Activated CD4-positive, CD25-positive, alpha-beta regulatory T cell (primary cell): ENCODE measurements at places on chromosomes 12 and 14.
A peak's percentile ranks its signal among the peaks of the same experiment; 100 is the strongest.

- DNase-seq = no peak
These were observed 26.5 kb upstream of the PLXNC1 start for GRCh38 chr12:94121886-94122285.

- DNase-seq = no peak
These were observed 34.0 kb downstream of the JDP2 start for GRCh38 chr14:75461755-75462349.

GRCh38 chr14:104676694-104677511 lies 12.5 kb upstream of the INF2 start:
- DNase-seq = peak; percentile 21

DNA sequence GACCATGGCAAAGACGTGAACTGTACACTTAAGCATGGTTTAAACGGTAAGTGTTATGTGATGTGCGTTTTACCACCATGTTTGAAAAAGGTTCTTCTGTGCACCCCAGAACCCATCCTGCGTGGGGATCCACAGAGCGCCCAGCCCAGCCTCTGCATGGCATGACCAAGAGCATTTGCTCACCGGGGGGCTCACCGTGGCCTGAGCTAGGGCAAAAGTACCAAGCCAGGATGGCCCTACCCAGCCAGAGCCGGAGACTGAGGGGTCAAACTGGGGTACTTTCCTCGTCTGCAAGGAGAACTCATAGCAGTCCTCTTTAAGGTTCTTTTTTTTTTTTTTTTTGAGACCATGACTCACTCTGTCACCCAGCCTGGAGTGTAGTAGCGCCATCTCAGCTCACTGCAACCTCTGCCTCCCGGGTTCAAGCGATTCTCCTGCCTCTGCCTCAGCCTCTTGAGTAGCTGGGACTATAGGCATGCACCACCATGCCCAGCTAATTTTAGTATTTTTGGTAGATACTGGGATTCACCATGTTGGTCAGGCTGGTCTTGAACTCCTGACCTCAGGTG lies 16.4 kb upstream of the ANKRD9 start:
- no peak for DNase-seq

DNA sequence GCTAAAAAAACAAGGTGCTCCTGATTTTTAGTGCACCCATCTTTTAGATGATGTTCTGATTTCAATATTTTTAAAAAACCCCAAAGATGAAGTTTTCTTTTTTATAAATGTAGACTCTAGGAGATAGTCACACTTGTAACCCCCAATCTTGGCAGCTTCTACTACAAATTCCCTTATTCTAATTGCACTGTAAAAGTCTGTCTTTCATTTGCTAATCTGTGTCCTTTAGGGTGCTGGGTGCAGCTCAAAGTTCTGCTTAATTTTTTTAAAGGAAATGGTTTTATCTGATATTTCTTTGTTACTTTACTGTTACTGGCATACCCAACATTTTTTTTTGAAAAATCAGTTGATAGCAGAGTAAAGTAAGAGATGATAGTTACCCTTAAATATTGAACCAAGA lies 172.0 kb downstream of the TRHDE start:
- no peak for DNase-seq

- no peak for DNase-seq
These were observed 6.7 kb upstream of the STON2 start for GRCh38 chr14:81406863-81407262.

- no peak for DNase-seq
These were observed 49.4 kb downstream of the SLC8A3 start for GRCh38 chr14:70139384-70139783.

- DNase-seq = no peak
These were observed 4.7 kb downstream of the ADCK1 start for GRCh38 chr14:77804592-77804991.

DNA sequence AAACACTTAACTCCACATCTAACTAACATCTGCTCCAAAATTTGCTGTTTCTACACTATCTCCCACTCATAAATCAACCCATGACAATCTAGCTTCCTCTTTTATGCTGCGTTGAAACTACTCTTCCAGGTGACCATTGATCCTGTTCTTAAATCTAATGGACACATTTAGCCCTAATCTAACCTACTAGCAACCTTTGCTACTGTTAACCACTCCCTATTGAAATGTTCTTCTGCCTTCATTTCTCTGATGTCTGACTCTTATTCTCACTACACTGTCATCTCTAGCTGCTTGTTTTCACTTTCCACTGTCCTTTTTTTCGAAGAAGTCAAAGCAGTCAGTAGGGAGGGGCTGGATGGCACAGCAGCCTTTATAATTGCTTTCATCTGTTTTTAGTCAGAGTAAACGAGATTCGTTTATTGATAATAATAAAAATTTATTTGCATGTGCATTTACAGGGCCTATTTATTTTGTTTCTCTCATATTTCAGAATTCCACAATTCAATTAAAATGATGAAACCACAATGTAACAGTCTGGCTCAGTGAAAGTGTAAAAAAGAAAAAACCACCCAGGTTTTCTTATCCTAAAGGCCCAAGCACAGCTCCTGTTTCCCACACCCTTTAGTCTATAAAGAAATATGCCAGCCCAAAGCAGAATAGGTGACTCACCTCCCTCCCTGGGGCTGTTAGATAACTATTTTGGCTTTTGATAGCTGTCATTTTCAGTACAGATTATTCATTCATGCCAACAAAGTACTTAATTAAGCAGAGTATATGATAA lies 44.9 kb downstream of the ATP2B1 start:
- DNase-seq = no peak

DNA sequence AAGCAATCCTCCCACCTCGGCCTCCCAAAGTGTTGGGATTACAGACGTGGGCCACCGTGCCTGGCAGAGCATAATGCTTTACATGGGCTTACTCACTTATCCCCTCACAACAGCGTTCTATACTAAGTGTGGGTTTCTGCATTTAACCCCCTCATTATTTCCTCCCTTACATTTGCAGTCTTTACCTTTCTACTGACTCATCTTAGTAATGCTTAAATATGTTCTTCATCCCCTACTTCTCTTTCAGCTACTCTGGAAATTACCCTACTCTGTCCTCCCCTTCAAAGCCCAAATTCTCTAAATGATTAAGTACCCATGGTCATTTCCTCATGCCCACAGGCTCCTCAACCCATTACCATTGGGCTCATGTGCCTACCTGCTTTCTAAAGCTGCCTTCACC lies 40.7 kb downstream of the NKX2-1 start:
- DNase-seq = no peak

DNA sequence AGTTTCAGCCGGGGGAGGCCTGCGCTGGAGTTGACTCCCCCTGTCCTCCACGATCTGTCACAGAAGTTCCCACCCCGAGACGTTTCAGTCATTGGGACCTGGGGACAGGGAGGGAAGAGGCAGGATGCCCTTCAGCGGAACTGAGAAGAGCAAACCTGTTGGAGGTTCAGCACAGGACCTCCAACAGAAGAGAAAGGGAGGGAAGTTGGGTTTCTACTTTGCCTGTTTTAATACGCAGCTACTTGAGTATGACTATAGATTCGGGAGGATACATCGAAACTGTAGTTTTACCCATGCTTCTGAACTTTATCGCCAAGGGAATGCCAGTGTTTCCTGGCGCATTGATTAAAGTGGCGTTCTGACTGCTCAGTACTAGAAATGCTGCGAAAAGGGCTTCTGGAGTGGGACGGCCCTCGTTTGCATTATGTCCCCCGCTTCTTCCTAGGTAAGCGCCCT lies 2.3 kb upstream of the DUSP6 start:
- no peak for DNase-seq

- peak; percentile 7 for DNase-seq
These were observed 2.6 kb upstream of the HAL start for GRCh38 chr12:95998611-95999286.

DNA sequence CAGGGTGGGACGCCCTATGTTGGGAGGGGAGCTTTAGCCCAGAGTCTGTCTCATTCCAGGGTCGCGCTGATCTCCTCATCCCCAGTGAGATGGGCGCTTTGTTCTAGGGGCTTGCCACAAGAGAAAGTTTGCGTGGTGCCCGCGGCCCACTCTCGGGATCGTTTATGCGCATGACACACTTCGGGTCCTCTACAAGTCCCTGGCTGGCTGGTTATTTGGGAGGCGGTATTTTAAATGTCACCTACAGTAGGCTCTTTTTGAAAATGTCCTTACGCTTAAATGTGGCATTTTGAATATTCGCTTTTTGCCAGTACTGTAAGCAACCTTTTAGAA lies 541 bp downstream of the GOLT1B start:
- DNase-seq = peak; percentile 13

DNA sequence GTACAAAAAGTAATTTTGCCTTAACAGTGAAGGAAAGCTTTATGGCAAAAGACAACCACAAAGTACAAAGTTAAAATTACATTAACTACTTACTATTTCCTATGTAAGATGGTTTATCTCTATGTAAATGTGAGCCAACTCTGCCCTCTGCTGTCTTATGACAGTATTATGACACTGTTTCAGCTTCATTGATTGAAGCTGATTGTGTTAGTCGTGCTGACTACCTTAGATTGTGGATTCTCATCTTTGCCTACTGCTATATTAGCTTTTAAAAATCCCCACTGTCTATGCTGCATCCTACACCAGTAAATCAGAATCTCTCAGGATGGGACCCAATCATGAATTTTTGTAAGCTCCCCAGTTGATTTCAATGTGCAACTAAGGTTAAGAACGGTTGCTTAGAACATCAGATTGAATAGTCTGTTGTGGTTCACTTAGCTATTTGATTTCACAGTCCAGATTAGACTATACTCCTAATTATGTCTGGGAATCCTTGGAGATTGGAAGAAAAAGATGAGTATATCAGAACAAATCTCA lies 12.2 kb upstream of the SPTB start:
- no peak for DNase-seq

DNA sequence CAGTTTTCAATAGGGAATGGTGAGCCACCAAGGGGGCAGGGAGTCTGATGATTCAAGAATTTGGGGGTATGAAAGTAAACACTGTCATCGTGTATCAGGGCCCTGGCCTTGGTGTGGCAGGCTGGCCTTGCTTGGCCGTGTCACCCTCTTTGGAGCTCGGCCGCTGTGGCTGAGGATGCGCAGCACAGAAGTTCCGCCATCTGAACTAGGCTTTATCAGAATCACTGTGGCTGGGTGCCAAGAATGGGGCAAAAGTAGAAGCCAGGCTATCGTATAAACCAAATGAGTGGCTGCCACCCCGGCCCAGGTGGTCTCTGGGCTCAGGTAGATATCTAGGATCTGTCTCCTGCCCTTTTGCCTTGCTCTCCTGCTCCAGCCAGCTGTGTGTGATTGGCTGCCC lies 137.4 kb downstream of the PAPOLA start:
- no peak for DNase-seq

DNA sequence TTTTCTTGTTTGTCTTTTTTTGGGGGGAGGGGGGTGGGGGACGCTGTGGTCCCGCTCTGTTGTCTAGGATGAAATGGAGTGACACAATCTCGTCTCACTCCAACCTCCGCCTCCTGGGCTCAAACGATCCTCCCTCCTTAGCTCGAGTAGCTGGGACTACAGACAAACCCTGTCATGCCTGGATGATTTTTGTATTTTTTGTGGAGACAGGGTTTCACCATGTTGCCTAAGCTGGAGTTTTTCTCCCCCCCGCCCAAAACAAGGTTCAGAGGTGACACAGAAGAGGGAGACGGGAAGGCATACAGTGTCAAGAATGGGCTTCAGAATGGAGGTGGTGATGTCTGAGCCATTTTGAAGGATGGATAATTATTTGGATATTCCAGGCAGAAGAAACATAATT lies 116.9 kb upstream of the ATF1 start:
- no peak for DNase-seq

- no peak for DNase-seq
These were observed 207.9 kb downstream of the BMP4 start for GRCh38 chr14:53748691-53749090.

DNA sequence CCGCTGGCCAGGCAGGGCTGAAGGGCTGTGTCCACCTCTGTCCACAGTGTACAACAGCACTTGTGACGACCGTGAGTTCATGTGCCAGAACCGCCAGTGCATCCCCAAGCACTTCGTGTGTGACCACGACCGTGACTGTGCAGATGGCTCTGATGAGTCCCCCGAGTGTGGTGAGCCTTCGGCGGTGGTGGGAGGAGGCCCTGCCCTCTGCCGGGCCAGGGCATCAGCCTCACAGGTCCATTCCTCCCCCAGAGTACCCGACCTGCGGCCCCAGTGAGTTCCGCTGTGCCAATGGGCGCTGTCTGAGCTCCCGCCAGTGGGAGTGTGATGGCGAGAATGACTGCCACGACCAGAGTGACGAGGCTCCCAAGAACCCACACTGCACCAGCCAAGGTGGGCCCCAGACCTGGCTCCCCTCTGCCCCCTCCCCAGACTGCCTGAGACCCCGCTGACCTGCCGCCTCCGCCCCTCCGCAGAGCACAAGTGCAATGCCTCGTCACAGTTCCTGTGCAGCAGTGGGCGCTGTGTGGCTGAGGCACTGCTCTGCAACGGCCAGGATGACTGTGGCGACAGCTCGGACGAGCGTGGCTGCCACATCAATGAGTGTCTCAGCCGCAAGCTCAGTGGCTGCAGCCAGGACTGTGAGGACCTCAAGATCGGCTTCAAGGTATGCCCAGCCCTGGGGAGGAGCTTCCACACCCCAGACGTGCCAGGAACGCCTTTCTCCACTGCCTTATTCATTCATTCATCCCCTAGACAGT lies 20.8 kb upstream of the NXPH4 start:
- DNase-seq = no peak

DNA sequence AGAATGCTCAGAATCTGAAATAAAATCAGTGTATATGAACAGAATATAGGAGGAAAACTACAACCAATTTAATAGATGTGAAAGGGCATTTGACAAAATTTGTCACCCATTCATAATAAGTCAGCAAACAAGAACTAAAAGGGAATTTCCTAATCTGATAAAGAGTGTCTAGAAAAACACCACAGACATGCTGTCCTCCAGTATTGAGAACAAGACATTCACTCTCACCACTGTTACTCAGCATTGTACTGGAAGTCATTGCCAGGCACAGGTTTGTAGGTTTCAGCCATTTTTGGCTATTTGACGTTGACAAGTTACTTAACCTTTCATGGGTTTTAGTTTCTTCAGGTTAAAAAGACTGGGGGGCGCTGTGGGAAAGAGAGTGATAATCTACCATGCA lies 13.2 kb downstream of the EIF2S1 start:
- DNase-seq = no peak

- no peak for DNase-seq
These were observed 29.7 kb upstream of the NR2C1 start for GRCh38 chr12:95102916-95103671.

GRCh38 chr14:103576371-103577024 lies 13.7 kb downstream of the COA8 start:
- DNase-seq = no peak

GRCh38 chr12:107564946-107565345 lies 120.7 kb upstream of the PWP1 start:
- no peak for DNase-seq
